ENCODE measurements at places on chromosomes 16 and 17.

GRCh38 chr16:25051406-25052150 is 36.4 kb upstream of the ARHGAP17 start:
- DNase-seq, result peak; percentile 35

GRCh38 chr16:85844786-85845185 is 45.3 kb downstream of the COX4I1 start:
- DNase-seq, result no peak

- peak; percentile 98 for DNase-seq
Measured at GRCh38 chr17:7838090-7839075, 4.4 kb downstream of the KDM6B start.

DNA sequence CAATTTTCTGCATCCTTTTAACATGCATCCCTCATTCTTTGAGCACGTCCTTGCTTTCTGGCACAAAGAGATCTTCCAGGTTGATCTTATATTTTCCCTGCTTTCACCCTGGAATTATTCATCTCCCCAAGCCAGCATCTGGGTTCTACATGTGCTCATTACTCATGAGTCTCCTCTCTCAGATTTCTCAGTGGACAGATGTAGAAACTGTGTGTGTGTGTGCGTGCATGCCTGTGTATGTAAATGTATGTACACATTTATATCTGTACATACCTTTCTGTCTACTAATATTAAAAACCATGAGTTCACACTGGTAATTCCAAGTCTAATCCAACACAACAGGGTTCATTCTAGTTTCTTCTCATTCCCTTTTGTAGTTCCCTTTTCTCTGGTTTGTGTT is 41.9 kb upstream of the NSRP1 start:
- DNase-seq, result no peak

GRCh38 chr16:62130101-62130500 is 93.9 kb upstream of the CDH8 start:
- DNase-seq, result no peak

GRCh38 chr17:82296511-82297279 is 20.7 kb downstream of the CD7 start:
- no peak for DNase-seq

GRCh38 chr16:12317856-12318537 is 341.5 kb downstream of the SNX29 start:
- no peak for DNase-seq
